Midbrain (tissue), 1 donor: ENCODE measurements at places on chromosomes 3 and 15.

DNA sequence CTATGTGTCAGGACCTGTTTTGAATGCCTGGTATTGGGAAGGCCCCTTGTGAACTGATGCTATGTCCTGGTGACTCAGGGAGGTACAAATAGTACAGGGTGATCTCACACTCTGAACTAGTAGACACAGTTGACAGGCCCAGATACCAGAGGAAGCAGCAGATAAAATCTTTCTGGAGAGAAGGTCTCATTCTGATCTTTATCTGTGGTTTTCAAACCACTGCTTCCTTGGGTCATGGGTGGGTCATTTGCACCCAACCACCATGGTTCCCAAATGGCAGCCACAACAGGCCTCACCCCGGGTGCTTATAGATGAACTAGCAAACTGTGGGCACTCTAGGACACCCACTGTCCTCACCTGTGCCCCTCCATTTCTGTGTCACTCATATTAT is 43.4 kb downstream of the PXYLP1 start:
- no peak for DNase-seq

GRCh38 chr15:74369084-74369745 is 1.8 kb upstream of the CYP11A1 start:
- DNase-seq, result no peak

DNA sequence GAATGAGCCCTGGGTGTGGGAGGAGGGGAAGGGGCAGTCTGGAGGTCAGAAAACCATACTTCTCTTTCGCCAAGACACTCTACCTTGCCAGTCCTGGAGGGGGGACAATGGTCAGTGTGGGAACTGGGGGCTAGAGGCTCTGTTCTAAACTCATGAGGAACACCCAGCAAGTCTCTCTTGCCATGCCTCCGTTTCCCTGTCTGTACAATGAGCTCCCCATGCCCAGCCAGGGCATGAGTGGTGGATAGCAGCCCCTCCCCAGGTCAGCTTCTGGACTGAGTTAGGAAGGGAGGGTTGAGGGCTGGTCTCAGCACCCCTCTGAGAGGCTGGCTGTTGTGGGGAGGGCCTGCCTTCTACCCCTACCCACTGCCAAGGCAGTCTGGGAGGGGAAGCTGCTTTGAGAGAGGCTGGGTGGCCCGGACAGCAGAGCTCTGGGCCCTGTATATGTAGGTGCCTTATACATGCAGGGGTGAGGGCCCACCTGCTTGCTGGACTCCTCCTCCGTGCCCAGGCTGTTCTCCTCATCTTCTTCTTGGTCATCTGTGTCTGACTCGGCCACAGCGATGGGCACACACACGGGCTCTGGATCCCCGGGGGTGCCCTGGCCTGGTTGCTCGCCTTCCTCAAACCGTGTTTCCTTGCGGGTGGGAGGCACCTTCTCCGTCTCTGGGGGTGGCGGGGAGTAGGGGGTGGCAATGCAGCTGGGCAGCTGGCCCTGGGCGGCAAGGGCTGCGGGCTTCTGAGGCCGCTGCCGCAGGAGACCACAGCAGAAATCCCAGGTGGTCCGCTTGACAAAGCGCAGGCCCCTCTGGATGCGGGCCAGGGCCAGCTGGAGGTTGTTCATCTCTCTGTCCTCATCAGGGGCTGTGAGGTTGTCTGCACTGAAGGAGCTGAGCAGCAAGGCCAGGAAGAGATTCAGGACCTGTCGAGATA is 68.8 kb downstream of the SCN5A start:
- no peak for DNase-seq

- no peak for DNase-seq
Observed at GRCh38 chr3:102096066-102096465, 246.8 kb downstream of the NFKBIZ start.

DNA sequence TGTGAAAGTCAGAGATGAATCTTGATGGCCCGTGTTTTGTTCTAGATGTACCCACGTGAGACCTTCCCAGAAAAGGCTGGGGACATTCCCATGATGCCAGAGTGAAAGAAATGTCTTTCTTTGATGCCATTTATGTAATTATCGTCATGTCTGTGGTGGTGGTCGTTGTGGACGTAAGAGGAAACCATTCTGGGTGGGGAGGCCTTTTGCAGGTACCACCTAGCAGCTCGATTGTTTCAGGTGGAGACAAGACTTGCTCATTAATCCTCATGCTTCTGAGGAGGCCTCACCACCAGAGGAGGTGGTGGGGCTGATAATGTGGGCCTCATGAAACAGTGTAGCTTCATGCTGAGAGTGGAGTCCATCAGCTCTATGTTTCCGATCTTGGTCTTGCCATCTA is 58.1 kb upstream of the USP3 start:
- DNase-seq, result no peak

DNA sequence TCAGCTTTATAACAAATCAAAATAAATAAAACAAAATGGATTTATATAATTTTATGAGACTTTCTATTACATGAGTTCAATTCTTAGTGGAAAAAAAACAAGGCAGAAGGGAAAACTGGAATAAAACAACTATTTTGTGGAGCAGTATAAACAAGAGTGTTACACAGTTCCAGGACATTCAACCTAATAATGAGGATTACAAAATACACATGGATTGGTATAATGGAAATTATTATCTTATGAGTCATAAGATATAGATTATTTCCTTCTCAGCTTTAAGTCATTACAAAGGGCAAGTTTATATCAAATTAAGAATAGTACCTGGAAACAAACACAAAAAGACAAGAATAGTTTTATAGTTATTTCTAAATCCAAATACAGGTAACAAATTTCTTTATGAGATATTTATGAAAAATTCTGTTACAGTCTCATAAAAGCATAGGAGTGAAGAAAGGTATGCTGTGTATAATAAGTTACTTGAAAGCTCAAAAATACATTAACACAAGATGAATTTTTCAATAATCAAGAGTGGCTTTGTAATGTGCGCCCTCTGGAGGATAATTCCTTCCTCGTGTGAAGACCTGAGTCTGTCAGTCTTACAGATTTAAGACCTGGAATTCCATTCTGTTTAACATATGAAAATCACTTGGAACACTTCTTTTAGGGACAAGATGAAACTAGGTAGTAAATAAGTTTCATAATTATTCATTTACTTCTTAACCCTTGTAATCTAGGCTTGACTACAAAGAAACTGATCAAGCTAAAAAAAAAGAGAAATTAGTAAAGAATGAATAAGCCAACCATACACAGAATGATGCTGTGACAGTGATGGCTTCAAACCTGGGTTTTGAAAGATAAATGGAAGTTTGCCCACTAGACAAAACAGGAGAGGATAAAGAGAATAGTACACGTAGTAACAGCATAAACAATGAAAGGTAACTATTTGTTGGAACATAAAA is 9.5 kb downstream of the COPS2 start:
- peak; percentile 77 for DNase-seq

DNA sequence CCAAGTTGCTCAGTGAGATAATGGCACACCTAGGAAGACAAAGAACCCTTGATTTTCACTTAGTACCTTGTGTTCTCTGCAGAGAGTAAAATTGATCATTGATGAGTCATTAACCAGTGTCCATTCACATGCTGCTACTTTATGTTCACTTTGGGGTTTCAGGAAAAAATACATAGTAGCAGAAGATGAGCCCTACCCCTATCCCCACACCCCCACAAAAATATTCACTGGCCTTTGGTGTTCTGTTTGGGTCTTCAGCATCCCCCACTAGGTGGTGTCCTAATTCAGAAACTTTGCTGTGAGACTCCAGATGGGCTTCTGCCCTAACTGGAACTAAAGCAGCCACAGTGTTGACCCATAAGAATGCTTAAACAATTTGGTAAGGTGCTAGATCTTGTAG is 178.8 kb downstream of the KLHL25 start:
- peak; percentile 31 for DNase-seq

GRCh38 chr3:168473334-168473890 is 377.7 kb upstream of the GOLIM4 start:
- DNase-seq, result no peak

DNA sequence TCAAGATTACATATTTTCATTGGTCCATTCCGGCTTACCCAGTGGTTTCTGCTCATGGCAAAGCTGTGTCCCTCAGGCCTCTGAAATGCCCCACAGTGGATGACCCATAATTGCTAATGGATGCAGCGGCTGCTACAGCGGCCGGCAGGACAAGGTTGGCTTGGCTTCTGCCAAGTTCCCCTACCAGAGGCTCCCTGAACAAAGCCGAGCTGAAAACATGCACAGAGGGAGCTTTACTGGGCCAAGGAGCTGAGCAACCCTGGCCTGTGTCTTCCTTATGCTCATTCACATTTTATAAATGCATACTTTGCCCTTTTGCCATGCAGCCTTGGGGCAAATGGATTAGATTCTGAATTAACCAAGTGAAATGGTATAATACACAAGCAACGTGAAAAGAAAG is 150.5 kb downstream of the NTRK3 start:
- peak; percentile 46 for DNase-seq

DNA sequence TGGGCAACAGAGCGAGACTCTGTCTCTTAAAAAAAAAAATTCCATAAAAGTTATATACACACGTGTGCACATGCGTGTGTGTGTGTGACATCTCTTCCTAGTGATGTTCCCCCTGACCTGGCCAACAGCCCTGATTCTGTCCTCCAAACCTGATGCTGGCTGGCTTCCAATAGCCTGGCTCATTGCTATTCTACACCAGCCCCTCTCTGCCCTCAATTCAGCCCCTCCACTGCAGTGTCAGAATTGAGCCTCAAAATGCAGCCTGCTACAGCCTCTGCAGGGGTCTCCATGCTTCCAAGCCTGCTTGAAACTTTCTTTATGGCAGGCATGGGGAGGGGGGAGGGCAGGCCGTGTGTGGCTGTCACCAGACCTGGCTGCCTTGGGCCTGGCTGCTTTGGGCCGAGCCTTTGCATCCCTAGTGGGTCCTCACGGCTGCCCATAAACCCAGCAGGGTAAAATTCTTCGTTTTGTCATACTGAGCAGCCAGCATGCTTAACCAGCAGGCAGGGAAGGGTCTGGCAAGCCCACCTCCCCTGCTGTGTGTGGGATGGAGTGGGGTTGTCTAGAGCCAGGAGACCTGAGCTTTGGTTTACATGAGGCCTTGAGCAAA is 22.7 kb upstream of the DOCK3 start:
- no peak for DNase-seq

- no peak for DNase-seq
Observed at GRCh38 chr15:59166166-59166565, 40.5 kb upstream of the LDHAL6B start.

GRCh38 chr3:138923531-138923994 is 23.4 kb downstream of the FOXL2 start:
- DNase-seq, result peak; percentile 53

- DNase-seq, result no peak
Observed at GRCh38 chr3:99579246-99579645, 59.1 kb upstream of the COL8A1 start.

GRCh38 chr3:49248840-49249227 is 28.2 kb downstream of the C3orf62 start:
- peak; percentile 16 for DNase-seq

GRCh38 chr3:134419214-134419959 is 45.1 kb upstream of the AMOTL2 start:
- no peak for DNase-seq

- no peak for DNase-seq
Observed at GRCh38 chr3:13884851-13885703, 5.2 kb upstream of the WNT7A start.

DNA sequence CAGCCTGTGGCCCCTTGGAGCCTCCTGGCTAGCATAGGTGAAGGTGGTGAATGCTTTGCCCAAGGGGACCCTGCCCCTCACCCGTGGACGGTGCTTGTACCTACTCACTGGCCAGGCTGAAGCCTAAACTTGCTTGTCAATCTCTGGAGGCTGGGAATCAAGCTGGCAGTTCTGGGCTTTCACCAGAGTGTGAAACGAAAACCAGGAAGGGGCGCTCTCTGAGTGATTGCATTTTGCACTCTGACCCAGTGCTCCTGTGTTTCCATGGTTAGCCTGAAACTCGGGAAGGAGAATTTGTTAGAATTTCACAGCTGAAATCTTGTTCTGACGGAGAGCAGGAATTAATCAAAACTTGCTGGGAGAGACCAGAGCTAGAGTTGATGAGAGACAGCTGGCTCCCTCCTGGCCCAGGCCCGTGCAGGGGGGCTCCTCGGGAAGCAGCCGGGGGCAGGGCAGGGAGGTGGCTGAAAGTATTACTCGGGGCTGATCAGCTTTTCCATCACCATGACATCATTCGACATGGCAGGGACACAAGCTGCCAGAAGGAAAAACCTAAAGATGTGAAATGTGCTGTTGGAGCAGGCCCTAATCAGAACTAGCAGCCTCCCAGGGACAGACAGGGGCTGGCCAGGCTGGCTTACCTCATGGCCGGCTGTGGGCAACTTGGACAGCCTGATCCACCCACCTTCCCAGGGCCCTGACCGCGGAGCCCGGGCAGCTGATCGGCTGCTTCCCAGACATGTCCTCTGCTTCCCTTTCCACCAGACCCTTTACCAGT is 323.6 kb upstream of the CTDSPL start:
- DNase-seq, result no peak

DNA sequence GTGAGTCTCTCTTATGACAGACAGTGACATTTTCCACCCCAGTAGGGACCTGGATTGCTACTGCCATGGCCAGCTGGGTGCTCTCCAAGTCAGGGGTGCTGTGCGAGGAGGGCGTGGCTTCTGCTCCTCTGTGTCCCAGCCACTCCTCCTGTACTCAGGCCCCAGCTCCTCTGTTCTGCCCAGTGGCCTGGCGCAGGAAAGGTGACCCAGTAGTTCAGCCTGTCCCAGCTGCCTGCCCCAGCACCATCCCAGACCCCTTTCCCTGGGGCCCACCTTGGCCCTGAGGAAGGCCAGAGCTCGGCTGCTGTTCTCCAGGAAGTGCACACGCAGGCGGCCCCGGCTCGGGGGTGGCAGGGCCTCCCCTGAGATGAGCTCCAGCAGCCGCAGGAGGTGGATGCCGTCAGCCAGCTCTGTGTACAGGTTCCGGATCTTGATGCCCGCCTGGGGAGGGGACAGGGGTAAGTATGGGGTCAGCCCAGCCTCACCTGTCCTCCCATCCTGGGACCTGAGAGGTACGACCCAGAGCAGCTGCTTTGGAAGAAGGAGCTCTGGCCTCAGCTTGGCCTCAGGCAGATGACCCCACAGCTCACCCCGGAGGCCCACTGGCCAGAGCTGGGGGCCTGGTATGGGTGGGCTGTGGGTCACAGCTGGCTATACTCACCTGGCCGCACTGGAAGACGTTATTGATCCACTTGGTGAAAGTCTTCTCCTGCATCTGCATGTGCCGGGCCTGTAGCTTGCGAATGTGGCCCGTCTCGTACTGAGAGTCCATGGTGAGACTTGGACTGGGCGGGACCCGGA is 1.0 kb downstream of the SPTBN5 start:
- no peak for DNase-seq
